ENCODE measurements at places on chromosomes 11 and 22.

DNA sequence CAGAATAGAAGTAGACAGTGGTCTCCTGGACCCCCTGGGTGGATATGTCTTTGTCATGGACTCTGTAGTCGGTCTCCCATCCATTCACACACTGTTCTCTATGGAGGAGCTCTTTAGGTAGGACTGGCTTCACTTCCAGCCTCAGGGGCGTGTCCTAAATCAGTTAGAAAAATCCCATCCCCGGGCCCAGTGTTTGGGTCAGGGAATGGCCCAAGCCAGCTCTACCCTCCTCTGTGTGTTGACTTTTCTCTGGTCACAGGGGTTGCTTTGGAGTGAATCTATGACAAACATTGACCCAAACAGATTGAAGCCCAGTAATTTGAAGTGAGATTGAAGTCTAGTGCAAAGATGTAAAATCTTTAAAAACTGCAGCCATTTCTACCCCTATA, 34.0 kb downstream of the WEE1 start:
- DNase-seq: no peak

DNA sequence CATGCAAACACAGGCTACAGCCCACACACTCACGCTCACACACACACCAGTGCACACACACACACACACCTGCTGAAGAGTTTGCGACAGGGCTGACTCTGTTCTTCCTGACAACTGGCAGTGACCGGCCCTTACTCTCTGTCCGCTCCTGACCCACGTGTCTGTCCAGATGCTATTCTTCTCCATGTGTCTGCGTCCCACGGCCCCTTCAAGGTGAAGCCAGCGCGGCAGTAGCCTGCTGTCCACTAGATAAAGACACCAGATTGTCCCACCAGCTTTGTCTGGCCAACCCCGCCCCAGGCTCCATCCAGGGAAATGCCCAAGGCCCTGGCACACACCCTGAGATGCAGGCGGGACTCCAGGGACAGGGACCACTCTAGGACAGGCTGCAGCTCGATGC, 713.9 kb downstream of the BRD1 start:
- no peak for DNase-seq

GRCh38 chr22:40326905-40327735, 19.2 kb upstream of the ADSL start:
- no peak for DNase-seq

DNA sequence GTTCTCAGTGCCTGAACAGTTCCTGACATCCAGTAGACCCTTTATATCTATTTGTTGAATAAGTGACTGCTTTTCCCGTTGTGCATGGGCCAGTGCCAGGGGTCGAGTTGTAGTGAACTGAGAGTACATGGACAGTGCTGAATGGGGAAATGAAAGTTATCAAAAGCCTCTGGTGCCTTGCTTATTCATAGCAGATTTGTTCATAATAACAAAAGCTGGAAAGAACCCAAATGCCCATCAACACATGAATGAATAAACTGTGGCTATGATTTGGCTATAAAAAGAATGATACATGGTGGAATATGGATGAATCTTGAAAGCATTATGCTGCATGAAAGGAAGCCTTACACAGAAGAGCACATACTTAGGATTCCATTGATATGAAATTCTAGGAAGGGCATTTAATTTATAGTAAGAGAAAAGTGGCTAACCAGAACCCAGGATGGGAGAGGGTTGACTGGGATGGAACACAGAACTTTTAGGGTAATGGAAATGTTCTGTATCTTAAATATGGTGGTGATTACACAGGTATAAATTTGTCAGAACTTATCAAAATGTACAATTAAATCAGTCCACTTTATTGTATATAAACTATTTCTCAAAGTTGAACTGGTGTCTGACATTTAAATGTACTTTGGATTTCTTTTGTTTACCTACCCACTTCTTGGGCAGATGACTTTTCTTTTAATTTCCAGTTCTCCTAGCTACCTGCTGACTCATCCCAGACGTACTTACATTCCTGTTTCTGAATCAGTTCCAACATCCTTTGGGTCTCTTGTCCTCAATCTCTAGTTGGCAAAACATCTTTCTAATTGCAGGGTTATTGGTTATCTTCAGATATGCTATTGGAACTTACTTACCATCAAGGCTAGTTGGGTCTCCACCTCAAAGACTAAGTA, 42.8 kb downstream of the PACS1 start:
- DNase-seq: no peak

GRCh38 chr11:2472428-2473186, 27.8 kb downstream of the KCNQ1 start:
- no peak for DNase-seq

GRCh38 chr11:101444164-101444563, 139.6 kb downstream of the TRPC6 start:
- DNase-seq: no peak

GRCh38 chr11:118132385-118133151, 20.1 kb downstream of the SCN4B start:
- no peak for DNase-seq

GRCh38 chr22:27300536-27301285, 500.8 kb downstream of the MN1 start:
- no peak for DNase-seq

DNA sequence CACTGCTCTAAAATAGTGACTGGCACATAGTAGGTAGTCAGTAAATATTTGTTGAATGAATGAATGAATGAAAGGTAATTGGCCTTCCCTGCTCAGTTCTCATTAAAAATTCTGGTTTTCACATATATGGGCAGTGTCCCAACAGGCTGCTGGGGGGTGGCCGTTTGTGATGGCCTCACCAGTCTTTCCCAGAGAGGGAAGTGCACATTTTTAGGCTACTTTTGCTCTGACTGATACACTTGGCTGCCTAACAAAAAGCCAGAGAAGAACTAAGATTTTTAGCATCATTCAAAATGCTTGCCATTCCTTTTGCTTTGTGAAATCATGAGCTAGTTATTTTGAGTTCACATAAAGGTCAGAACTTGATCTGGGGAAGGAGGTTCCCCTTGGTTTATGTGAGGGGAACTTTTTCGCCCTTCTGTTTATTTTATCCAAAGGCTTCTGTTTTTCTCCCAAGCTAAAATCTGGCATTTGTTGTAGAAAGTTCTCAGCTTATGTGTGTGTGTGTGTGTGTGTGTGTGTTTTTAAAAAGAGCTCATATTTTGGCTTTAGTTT, 83.1 kb downstream of the PTPRJ start:
- DNase-seq: no peak

Measured in stimulated activated naive B cell treated with anti-CD40 and anti-IgM and Interleukin-4, amounts not matched to agents 10 μg/mL and 1 μg/mL and 100 μg/mL, for 72 hours (primary cell).